ENCODE measurements at places on chromosomes 5 and 9.
A peak's percentile ranks its signal among the peaks of the same experiment; 100 is the strongest.

GRCh38 chr5:13987843-13988464 is 43.5 kb upstream of the DNAH5 start:
- peak; percentile 58 for DNase-seq

DNA sequence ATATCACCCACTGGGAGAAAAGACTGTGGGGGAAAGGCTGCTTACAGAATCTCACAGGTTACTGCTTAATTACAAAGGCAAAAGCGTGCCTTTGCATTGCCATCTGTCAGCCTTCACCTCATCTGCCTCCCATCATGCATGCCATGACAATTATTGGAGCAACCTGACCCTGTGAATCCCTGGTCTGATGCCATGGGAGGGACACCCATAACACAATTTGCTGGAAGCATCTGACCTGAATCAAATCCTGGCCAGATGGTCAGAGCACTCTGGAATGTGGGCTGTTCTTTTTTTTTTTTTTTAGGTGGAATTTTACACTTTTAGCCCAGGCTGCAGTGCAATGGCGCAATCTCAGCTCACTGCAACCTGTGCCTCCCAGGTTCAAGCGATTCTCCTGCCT is 11.6 kb upstream of the RETREG1 start:
- no peak for DNase-seq

DNA sequence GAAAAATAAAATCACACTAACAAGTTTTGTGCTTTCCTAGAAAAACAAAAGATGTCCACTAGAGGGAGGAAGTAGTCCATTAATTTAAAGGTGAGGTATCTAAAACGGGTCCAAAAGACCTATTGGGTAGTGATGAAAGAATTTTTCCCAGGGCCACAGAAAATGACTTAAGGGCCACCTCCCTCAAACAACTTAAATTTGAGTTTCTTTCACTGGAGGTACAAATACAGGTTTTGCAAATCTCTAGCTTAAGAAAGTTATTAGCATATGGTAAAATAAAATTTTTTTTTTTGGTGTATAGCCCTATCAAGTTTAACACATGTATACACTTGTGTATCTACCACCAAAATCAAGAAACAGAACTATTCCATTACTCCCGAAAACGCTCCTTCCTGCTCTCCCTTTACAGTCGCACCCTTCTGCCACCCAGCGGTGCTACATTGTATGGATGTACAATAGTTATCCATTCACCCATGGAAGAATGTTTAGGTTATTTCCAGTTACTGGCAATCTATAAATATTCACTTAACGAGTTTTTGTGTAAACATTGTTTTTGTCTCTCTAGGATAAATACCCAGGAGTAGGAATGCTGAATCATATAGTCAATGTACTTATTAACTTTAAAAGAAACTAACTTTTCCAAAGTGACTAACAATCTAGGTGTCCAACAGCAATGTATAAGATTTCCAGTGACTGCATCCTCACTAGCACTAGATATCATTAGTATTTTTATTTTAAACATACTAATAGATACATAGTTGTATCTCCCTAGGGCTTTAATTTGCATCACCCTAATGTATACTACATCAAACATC is 21.9 kb downstream of the DEPDC1B start:
- peak; percentile 55 for DNase-seq

DNA sequence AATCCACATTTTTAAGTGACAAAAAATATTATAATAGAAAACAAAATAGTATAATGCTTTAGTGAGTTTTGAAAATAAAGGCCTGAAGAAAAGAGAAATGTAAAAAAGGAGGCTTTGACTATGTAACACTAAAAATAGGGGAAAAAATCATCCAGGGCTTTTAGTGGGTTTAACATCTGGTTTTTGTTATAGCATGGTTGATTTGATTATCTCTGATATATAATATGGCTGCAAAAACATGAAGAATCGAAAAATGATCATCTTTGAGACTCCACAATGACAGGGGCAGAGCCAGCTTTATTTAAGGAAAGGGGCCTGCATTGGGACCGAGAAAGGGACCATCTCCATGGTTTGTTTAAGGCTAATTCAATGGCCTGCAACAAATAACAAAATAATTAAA is 393.8 kb downstream of the PLK2 start:
- no peak for DNase-seq

GRCh38 chr5:4977416-4978110 is 162.6 kb upstream of the ADAMTS16 start:
- DNase-seq: no peak

- DNase-seq: no peak
Measured at GRCh38 chr5:82984786-82985735, 92.1 kb downstream of the TMEM167A start.

GRCh38 chr9:91117959-91118703 is 243.6 kb downstream of the AUH start:
- peak; percentile 70 for DNase-seq

- DNase-seq: no peak
Measured at GRCh38 chr9:37144762-37145161, 24.4 kb downstream of the ZCCHC7 start.

DNA sequence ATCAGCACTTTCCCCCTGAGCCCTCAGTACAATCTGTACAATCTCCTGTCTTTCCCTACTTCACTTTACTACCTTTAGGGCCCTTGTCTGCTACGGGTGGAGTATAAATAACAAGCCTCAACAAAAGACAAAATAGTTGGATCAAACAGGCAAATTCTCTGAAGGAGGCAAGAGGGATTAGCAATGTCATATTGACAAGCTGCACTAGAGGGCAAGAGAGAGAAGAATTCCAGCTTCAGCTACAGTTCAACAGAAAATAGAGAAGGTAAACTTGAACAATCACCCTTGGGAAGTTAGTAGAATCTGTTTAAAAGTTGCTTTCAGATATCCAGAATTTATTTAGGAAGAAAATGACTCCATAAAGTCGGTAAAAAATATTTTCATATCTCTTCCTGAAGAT is 68.4 kb upstream of the IZUMO3 start:
- no peak for DNase-seq

- no peak for DNase-seq
Measured at GRCh38 chr9:114869845-114870244, 60.5 kb downstream of the TNFSF8 start.

GRCh38 chr5:172868924-172869591 is 35.0 kb downstream of the ERGIC1 start:
- no peak for DNase-seq

DNA sequence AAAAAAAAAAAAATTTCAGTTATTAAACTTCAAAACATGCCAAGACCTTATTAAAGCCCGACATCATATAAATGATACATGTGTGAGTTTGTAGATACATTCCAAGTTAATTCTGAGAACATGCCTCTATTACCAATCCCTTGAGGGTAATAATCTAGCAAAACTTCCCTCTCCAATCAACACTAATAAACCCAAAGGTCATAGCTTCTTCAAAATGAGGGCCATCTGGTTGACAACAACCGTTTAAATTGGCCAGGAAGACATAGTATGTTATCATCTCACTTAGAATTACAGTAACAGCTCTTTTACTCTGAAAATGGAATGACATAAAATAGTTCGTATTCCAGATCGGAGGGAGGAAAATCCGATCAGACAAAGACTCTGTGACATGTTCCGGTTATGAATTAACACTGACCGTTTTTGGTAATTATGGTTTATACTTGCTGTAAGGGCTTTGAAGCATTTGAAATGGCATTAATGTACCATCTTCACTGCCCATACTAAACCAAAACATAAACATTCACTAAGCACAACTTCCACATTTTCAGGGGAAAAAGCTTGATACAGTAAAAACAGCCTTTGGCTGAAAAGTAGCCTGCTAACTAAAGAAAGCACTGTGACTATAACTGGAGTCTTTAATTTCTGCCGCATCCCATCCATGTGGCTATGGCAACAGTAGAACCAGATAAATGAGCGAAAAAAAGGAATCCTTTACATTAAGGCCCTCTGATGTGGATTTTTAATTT is 50.3 kb downstream of the ANKH start:
- DNase-seq: no peak

GRCh38 chr5:126471875-126472537 is 48.8 kb downstream of the GRAMD2B start:
- no peak for DNase-seq

DNA sequence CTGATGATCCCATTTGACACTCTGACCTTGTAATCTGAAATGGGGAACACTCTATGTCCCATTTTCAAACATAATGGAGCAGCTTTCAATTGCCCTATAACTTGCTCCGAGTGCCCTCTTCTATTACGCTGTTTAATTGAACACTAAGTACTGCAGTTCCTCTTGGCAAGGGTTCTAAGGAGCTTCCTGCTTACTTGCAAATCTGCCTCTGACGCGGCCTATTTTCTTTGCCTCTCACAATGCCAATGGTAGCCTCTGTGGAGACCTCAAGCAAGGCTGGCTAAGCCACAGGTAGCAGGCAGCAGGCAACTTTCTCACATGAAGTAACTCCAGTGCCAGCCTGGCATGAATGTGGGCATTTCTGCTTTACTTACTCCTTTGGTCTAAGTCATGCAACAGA is 443.4 kb upstream of the TRPC7 start:
- DNase-seq: no peak

- DNase-seq: no peak
Measured at GRCh38 chr9:2281031-2281802, 266.1 kb downstream of the SMARCA2 start.

DNA sequence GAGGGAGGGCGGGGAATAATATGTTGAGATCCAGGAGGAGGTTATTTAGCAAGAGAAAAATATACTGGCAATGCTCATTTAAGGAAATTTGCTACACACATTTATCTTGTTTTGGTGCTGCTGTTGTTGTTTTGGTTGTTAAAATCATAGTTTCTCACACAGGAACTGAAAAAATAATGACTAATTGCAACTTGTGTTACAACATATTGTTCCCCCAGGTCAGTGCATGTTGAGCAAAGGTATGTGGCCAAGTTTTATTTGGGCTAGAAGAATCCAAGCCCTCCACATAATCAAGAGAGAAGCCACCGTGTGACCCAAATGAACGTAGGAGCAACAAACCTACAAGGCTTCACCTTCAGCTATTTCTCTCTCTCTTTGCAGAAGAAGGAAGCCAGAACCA is 220.3 kb upstream of the DAPK1 start:
- no peak for DNase-seq

DNA sequence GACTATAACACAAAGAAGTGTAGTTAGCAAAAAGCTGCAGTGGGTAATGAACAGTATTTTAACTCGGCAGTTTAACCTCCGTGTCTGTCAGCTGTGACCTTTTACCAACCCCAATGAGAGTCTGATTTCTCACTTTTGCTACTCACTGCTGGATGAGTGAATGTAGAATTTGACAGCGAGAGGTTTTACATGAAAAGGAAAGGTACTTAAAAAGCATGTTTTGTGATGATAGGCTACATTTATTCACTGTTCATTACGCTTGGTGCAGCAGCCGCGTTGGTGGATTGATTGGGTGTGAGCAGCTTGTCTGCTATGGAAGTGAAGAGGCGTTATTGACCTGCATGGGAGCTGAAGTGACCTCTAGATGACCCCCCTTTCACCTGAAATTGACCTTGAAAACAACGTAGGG is 867.7 kb downstream of the NR2F1-AS1 start:
- no peak for DNase-seq

Data from NCI-H345 (cell line).